ENCODE measurements at places on chromosomes 2 and 18.

DNA sequence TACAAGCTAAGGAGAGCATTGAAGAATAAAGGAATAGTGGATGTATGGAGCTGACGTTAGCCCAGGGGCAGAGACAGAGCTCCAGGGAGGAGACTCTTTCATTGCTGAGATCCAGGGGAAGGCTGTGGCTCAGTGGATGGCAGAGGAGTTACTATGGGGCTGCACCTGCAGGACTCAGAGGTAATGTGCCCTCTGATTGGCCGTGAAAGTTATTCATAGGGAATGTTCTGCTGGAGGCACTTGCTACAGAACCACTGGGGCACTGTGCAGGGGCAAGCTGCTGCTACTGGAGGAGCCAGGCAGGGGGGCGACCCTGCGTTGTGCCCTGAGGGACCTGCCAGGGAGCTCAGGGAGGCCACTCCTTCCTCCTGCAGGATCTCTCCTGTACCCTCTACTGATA, 199.2 kb downstream of the PTPRM start:
- DNase-seq, result no peak

- DNase-seq, result no peak
Observed at GRCh38 chr2:165795011-165795410, 964 bp upstream of the GALNT3 start.

DNA sequence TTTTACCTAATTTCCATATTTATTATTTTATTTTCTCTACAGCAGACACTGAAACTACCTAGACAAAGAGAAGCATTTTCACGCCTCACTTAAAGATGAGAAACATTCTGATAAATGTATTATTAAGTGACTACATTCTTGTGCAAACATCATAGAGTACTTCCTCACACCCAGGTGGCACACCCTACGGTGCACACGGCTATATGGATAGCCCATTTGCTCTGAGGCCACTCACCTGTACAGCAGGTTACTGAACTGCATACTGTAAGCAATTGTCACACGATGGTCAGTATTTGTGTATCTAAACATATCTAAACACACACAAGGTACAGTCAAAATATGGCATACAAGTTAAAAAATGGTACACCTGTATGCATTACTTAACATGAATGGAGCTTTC, 481.4 kb downstream of the CMPK2 start:
- no peak for DNase-seq

DNA sequence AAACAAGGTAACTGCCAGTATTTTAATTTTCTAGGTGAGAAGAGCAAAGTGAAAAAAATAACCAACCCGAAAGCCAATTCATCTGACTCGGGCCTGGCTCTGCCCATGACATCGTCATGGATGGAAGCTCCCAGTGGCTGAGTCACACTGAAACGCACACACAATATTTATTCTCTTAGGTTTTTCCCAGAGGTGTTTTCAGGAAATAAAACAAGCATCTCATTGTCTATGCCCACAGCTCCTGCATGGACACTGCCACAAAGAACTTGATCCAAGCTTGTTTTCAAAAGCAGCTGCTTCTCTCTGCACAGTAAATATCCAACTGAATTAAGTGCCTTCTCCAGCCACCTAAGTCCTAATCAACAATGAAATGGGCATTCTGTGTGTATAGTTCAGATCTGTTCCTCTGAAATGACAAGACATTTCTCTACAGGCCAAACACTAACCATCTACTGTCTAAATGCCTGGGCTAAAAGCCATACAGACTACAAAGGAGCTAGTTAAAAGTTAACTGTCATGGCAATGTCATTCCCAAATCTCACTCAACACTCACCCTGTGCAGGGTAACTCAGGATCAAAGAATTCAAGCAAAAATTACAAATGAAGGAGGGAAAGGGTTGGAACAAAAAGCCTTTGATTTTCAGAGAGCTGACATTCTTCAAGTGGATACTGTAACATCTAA, 62.9 kb downstream of the RPL31 start:
- DNase-seq, result no peak

- DNase-seq, result no peak
Observed at GRCh38 chr2:110099038-110099425, 16.6 kb downstream of the MALL start.

- no peak for DNase-seq
Observed at GRCh38 chr2:174632841-174633622, 35.4 kb upstream of the WIPF1 start.

- no peak for DNase-seq
Observed at GRCh38 chr2:215740071-215740470, 273.3 kb downstream of the MREG start.

GRCh38 chr2:3517948-3518495, 1.3 kb downstream of the ADI1 start:
- no peak for DNase-seq

- no peak for DNase-seq
Observed at GRCh38 chr18:78720456-78721237, 259.0 kb upstream of the SALL3 start.

DNA sequence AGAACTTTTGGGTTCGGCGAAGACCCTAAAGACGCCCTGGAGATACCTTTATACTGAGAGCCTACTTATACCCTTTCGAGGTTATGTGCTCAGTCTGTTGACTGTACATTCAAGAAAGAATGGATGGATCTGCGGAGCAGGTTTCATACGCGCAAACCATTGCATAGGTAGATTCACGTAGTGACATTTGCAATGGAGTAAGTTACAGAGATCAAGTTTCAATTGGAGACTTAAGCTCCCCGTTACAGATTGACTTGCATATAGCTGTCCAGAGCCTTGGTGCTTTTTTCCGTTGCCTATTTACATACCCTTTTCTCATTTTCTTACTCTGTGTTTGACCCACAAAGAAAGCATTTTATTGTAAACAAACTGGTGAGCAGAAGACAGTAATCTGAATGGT, 923 bp downstream of the PSMD1 start:
- DNase-seq, result no peak

DNA sequence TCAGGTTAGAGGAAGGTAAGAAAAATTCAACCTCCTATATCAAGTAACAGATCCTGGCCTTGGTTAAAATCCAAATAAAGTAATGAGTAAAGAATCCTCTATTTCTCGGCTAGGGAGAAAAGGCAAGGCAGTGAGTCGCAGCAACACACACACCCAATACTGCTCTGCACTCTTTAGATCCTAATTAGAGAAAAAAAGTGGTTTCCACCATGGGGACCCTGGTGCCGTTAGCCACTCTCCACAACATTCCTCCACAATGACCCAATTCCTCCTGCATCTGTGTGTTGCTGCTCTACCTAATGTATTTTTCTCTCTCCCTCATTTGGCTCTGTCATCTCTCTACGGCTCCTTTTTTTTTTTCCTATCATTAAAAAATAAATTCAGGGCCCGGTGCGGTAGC, 462.7 kb downstream of the METTL4 start:
- no peak for DNase-seq

Measured in stimulated activated CD8-positive, alpha-beta memory T cell treated with anti-CD3 and anti-CD28 coated beads, Interleukin-15, amount 100 ng/mL, for 1 hour (primary cell).